ENCODE measurements at places on chromosomes 11 and 22.
A peak's percentile ranks its signal among the peaks of the same experiment; 100 is the strongest.

- DNase-seq = no peak
These were observed 378.1 kb downstream of the CADM1 start for GRCh38 chr11:115126092-115126491.

DNA sequence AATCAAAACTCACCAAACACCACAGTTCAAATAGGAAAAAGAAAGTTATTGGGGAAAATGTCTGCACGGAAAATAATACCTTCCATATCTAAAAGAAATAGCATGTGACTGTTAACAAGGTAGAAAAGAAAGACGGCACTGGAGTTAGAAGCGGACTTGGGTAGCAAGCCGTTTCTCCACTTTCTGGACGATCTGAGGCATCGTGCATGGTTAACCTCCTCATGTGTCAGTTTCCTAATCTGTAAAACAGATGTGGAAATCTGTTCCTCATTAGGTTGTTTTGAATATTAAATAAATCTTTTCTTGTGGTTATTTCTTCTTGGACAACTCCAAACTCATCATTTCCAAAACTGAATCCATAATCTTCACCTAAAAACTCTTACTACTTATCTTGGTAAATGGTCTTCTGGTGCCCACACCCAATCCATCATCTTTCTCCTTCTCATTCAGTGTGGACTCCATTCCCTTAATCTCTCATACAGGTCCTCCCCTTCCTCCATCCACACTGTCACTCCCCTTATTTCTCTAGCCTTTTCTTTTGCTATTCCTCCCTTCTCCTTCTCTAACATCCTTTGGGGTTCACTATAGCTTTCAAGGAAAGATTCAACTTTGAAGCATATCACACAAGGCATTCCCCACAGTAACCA is 53.5 kb downstream of the VSIG10L2 start:
- DNase-seq = no peak

- DNase-seq = peak; percentile 13
These were observed 576 bp upstream of the SC5D start for GRCh38 chr11:121291896-121292494.

- DNase-seq = no peak
These were observed 69.7 kb downstream of the GAB2 start for GRCh38 chr11:78347956-78348355.

DNA sequence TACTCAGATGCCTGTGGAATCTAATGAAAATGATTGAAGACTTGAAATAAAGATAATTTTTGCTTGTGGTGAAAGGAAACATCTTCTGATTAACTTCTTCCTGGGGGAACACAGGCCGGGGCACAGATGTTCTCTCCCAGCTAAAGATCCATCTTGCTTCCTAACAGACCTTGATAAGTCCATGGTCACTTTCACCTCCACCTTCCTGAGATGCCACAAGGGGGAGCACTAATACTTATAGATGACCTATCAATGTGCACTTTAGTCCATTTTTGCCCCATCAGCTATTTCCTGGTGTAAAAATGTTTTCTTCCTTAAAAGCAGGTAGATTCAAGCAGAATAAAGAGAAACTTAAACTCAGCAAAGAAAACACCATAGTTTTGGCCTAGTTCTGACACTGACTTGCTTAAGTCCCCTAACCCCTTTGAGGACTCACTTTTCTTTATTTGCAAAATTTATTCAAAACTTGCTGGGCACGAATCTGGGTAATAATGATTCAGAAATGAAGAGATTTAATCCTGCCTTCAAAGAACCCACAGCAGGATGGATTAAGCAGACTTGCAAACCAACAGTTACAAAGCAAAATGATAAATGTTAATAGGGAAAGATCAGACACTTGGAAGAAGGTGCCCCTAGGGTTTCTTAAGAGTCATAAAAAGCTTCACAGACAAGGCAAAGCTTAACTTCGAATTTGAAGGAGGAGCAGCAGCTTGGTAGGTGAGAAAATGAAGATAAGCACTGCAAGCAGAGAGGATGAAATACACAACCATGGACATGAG is 158.7 kb downstream of the RAB38 start:
- DNase-seq = peak; percentile 7
